ENCODE measurements at places on chromosomes 13 and 19.

DNA sequence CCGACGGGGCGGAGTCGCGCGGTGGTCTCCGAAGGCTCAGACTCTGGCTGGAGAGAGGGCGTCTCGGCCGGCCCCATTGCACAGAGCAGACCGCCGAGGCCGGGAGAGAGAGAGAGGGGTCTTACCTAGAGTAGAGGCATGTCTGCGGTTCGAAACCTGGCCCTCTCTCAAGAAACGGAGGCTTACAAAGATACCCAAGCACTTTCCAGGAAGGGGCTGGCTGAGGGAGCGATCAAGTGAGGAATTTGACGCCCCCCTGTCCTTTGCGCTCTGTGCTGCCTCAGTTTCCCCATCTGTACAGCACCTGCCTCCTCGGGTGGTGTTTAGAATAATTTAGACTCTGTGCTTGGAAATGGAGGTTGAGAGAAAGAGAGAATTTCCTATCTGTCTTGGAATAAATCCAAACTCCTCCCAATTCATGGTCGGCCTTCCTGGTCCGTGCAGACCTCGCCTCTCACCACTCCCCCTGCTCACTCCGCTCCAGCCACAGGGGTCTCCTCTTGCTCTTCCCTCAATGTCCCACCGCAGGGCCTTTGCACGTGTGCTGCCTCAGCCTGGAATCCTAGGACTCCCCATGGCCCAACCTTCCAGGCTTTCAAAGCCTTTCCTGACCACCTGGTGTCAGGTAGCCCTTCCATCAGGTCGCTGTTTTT lies 658 bp upstream of the ISOC2 start:
- no peak for DNase-seq

DNA sequence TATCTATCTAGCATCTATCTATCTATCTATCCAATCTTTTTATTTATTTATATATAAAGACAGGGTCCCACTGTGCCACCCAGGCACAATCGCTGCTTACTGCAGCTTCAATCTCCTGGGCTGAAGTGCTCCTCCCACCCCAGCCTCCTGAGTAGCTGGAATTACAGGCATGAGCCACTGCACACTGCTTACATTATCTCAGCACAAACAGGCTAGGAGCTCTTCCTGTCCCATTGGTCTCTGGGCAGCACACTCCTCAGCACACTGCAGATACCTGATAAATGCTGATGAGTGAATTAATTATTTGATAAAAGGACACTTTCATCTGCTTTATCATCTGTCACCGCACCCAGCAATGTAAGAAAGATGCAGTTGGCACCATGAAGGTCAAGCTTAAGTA lies 16.1 kb downstream of the ZNF562 start:
- DNase-seq: no peak

DNA sequence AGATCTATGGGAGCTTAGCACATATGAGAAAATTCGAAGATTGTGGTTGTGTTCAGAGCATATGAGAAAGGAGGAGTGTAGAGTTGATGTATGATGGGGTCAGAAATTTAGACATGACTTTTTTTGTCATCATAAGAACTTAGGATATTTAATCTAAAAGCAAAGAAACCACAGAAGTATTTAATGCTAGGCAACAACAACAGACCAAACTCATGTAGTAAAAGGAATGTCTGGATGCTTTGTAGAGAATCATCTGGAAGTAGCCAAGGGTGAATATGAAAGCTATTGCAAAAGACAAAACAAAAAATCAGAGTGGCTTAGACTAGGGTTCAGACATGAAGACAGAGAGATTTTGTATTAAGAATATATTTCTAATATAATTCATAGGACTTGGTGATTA lies 190.3 kb downstream of the SLITRK1 start:
- DNase-seq: no peak

- DNase-seq: no peak
These were observed 41.3 kb downstream of the RNASEH2B start for GRCh38 chr13:50950849-50951248.

DNA sequence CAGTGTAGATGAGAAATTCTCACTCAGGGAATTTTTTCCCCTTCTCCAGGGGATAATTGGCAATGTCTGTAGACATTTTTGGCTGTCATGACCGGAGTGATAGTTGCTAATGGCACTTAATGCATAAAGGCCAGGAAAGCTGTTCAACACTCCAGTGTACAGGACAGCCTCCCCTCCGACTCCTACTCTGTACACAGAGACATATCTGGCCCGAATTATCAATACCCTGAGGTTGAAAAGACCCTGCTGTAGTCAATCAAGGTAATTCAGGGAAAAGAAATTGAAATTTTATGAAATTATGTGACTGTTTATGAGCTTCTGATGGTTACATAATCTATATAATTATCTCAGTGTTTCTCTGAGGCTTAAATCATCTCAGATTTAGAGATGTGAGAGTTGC lies 720.7 kb downstream of the OLFM4 start:
- no peak for DNase-seq

- no peak for DNase-seq
These were observed 441.7 kb downstream of the IRS2 start for GRCh38 chr13:109344552-109345157.

DNA sequence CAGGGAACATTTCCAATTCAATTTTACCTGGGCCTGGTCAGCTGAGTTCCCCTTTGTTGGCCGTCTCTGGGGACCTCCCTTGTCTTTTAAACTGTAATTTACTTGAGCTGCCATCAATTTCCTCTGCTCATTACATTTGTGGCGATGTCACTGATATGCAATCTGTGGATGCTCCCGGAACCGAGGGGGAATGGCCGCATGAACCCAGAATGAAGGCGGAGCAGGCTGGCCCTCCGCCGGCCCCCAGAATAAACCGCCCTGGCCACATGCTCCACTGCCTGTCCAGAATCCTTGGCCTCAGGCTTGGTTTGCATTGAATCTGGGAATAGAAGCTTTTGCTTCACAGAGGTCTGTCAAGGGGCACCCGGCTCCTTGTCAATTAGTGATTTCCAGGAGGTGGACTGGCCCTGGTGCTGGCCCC lies 276.8 kb downstream of the TEX29 start:
- no peak for DNase-seq

DNA sequence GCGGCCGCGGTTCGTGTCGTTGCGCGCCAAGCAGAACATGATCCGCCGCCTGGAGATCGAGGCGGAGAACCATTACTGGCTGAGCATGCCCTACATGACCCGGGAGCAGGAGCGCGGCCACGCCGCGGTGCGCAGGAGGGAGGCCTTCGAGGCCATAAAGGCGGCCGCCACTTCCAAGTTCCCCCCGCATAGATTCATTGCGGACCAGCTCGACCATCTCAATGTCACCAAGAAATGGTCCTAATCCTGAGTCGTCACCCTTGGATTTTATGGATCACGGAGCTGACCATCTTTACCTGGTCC lies 475 bp downstream of the MRPL57 start:
- no peak for DNase-seq

DNA sequence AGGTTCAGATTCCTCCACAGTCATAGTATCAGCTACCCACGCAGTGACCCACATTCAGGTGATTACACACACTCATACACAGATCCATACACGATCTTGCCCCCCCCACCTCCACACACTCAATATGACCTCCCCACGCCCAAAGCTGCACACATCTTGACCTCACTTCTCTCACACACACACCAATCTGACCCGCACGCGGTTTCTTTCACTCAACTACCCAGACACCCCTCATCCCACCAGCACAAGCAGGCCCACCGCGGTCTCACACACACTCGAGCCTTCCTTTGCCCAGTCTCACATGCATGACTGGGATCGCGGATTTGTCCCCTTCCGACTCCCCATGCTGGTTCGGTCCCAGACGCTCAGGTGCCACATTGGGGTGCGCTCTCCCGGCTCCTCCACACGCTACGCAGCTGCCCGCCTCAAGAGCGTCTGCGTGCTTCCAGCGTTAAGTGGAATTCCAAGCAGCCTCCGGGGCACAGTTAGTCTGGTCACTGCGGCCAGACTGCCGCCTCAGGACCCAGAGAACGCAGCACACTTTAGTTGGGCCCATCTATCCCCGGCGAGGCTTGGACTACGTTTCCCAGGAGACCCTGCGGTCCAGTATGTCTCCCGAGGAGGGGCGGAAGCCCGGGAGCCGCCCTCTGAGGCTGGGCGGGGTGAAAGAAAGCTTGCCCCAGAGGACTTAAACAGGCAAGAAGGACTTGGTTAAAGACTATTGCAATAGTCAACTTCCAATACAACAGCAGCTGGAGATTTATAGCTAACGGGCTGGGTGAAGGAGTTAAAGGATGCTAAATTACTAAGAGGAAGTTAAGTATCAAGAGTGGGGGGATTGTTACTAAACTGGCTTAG lies 746 bp upstream of the ZNF345 start:
- DNase-seq: peak; percentile 93

DNA sequence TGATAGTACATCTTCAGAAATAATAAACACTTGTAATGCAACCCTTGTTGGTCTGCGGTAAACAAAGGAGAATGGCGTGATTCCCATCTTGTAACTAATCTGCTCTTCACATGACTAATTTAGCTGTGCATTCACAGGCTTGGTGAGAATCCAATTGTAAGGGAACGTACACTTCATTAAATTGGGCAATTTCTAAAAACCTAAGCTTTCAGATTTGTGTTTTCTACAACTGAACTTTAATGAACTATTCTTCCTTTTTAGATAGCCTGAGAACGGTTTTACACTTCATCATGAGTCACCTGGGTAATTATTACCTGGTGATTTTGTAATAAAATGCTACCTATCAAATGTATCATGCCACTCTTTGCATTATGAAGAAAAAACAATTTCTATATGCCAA lies 306.9 kb downstream of the KLF5 start:
- DNase-seq: no peak

GRCh38 chr19:38204096-38204495 lies 19.9 kb downstream of the DPF1 start:
- DNase-seq: no peak

DNA sequence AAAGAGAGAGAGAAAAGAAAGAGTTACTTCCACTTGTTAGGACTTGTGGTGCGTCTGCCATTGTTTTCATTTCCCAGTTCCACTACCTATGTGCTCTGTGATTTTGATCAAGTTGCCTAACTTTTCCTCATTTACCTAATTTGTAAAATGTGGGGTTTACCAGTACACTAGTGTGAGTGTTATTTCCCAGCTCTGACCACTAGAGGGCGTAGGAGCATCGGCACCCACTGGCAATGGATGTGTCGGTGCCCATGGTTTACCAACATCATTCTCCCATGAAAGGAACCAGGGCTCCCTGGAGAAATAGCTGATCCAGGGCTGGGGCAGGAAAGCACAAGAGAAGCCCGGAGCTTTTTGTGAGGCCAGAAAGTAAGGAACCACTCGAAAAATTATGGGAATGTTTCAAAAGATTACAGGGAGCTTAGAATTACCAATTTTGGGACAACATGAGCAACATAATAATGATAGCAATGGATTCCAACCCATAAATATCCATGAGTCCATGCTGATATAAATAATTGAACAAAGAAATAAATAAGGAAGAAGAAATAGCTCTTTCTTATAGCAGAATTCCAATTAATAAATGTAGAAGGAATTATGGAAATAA lies 15.1 kb upstream of the CEACAM4 start:
- DNase-seq: no peak

GRCh38 chr13:47237571-47237970 lies 340.7 kb upstream of the HTR2A start:
- DNase-seq: no peak

DNA sequence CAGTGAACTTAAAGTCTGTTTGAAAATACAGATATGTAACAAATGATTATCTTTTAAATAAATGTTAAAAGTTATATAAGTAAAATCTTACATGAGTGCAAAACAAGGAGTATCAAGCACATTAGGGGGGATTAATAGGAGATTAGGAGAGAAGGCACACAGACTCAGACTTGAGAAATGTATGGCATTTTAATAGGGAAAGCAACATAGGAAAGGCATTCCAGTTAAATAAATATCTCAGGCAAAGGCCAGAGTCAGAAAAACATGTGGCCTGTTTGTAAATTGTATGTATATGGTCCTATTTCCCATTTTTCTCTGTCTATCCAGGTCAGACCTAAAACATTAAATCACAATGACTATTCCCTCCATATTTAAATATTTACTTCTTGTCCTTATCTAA lies 462.7 kb downstream of the GPC6 start:
- no peak for DNase-seq
